ENCODE measurements at places on chromosomes 13 and 19. TPM values are rescaled to one million over a fixed set of nuclear protein-coding genes. Genes with fewer than 3 reads are reported as not detected.
A peak's percentile ranks its signal among the peaks of the same experiment; 100 is the strongest.

GRCh38 chr19:48510421-48511268, 990 bp downstream of the LMTK3 start:
- H3K27me3 ChIP-seq = peaks cover 12% of the 10 kb centered on the region
- H3K36me3 ChIP-seq = no peaks in the 10 kb centered on the region
- no peak overlapping the region for H3K27ac ChIP-seq
- no peaks in the 10 kb centered on the region for H3K4me1 ChIP-seq

DNA sequence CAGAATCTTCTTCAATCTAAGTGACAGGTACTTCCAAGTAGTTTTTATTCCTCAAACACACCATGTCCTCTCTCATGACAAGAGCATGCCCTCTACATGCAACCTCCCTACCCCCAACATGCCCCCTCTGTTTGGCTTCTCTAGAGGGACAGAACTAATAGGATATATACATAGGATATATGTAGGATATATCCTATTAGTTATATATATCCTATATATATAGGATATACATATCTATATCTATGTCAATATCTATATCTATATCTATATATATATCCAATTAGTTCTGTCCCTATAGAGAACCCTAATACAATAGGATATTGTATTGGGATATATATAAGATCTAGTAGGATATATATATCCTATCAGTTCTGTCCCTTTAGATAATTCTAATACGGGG, 701.9 kb upstream of the MIR17HG start:
- no peak overlapping the region for H3K4me3 ChIP-seq
- no peaks in the 10 kb centered on the region for H3K27me3 ChIP-seq
- no peak for DNase-seq
- H3K27ac ChIP-seq = no peak overlapping the region

GRCh38 chr19:2223959-2224358, 12.2 kb downstream of the PLEKHJ1 start:
- H3K36me3 ChIP-seq = no peaks in the 10 kb centered on the region
- DNase-seq = no peak
- no peaks in the 10 kb centered on the region for H3K4me1 ChIP-seq
- no peak overlapping the region for H3K27ac ChIP-seq

- no peaks in the 10 kb centered on the region for H3K27me3 ChIP-seq
- H3K27ac ChIP-seq = peak overlapping the region; percentile 89
- DNase-seq = peak; percentile 98
- H3K36me3 ChIP-seq = no peaks in the 10 kb centered on the region
- H3K4me1 ChIP-seq = no peaks in the 10 kb centered on the region
Observed at GRCh38 chr19:11987405-11988281, 22.8 kb downstream of the ZNF763 start.

- no peak overlapping the region for H3K27ac ChIP-seq
- no peaks in the 10 kb centered on the region for H3K27me3 ChIP-seq
- no peaks in the 10 kb centered on the region for H3K4me1 ChIP-seq
- H3K4me3 ChIP-seq = no peak overlapping the region
Observed at GRCh38 chr13:33617055-33617454, 200.9 kb upstream of the RFC3 start.

DNA sequence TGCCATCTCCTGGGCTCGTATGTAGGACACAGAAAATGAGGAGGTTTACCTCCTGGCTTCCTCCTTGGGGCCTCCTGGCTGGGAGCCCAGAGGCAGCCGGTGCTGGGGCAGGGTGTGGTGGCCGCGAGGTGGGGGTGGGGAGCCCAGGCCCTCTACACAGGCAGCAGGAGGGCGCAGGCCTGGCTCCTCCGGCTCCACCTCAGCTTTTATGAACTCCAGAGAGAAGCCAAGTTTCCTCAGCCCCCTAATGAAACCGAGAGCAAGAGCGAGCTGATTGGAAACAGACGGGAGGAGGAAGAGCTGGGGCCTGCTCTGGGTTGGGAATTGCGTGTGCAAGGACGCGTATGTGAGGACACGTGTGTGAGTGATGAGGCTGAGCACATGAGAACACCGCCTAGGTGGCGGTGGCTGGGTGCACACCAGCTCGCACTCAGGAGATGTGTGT, 23.1 kb downstream of the LYL1 start:
- peak overlapping the region; percentile 88 for H3K27ac ChIP-seq
- H3K27me3 ChIP-seq = peaks cover 4% of the 10 kb centered on the region
- no peaks in the 10 kb centered on the region for H3K36me3 ChIP-seq
- DNase-seq = peak; percentile 80
- H3K4me3 ChIP-seq = no peak overlapping the region

- H3K27ac ChIP-seq = no peak overlapping the region
- H3K4me3 ChIP-seq = no peak overlapping the region
- no peaks in the 10 kb centered on the region for H3K36me3 ChIP-seq
- no peaks in the 10 kb centered on the region for H3K27me3 ChIP-seq
- no peaks in the 10 kb centered on the region for H3K4me1 ChIP-seq
Observed at GRCh38 chr13:105572401-105572800, 963.1 kb downstream of the EFNB2 start.

DNA sequence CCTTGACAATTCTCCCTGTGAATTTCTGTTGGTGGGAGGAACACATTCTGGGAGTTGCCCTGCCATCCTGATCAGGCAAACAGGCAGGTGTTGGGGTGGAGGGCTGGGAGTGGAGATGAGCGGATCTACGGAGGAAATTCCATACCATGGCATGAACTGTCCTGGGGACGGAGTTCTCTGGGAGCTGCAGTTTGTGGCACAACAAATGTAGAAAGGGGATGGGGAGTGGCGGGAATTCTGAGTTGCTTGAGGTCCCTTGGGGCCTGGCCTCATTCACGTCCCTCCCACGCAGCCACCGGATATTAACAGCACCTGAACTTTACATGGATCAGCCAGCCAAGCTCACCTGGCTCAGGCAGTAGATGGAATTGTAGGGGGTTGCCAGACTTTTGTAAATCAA, 70.0 kb downstream of the CHST8 start:
- no peak overlapping the region for H3K4me3 ChIP-seq
- H3K36me3 ChIP-seq = no peaks in the 10 kb centered on the region
- DNase-seq = no peak
- no peak overlapping the region for H3K27ac ChIP-seq
- peaks cover 4% of the 10 kb centered on the region for H3K27me3 ChIP-seq

DNA sequence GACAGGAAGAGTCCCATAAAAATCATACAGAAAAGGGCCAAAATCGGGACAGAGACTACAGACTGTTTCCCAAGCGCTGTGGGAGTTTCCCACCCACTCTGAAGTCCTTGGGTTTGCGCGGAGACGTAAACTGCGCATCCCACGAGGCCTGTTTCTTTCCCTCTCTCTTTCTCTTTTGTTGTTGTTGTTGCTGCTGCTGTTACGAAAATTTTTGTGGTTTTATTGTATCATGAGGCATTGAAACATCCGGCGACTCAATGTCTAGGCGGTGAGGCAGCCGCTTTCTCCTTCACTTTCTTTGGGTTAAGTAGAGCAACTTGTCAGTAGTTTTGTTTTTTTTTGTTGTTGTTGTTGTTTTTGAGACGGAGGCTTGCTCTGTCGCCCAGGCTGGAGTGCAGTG, 1.6 kb upstream of the PPP1R12C start:
- peaks cover 8% of the 10 kb centered on the region for H3K27me3 ChIP-seq
- no peaks in the 10 kb centered on the region for H3K36me3 ChIP-seq
- H3K4me1 ChIP-seq = peaks cover 19% of the 10 kb centered on the region
- no peak overlapping the region for H3K27ac ChIP-seq
- no peak for DNase-seq

GRCh38 chr19:10557603-10558197, 8.1 kb downstream of the KRI1 start:
- H3K4me3 ChIP-seq = no peak overlapping the region
- no peaks in the 10 kb centered on the region for H3K4me1 ChIP-seq
- no peaks in the 10 kb centered on the region for H3K36me3 ChIP-seq
- no peaks in the 10 kb centered on the region for H3K27me3 ChIP-seq

GRCh38 chr19:45153339-45154063, 7.3 kb downstream of the NKPD1 start:
- no peak overlapping the region for H3K4me3 ChIP-seq
- no peak overlapping the region for H3K27ac ChIP-seq
- peaks cover 15% of the 10 kb centered on the region for H3K4me1 ChIP-seq
- no peaks in the 10 kb centered on the region for H3K36me3 ChIP-seq

DNA sequence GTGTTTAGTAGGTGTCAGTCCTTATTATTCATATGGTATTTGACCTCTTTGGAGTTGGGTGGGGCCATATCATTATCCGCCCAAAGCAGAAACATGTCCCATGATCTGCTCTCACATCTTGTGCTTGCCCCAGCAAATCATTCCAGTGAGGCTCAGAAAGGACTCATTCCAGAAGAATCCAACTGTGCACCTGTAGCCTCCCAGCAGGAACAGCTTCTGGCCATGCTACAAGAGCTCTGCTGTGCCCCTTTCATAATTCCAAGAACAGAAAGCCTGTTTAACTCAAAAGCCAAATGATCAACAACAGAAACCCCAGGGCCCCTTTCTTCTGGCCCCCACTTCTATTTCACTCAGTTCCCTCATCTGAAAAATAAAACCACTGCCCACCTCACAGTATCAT, 673.1 kb downstream of the DIAPH3 start:
- H3K27me3 ChIP-seq = no peaks in the 10 kb centered on the region
- H3K4me1 ChIP-seq = no peaks in the 10 kb centered on the region
- H3K4me3 ChIP-seq = no peak overlapping the region
- H3K27ac ChIP-seq = no peak overlapping the region
- no peak for DNase-seq

GRCh38 chr13:29810145-29810742, 40.2 kb downstream of the UBL3 start:
- peaks cover 9% of the 10 kb centered on the region for H3K4me1 ChIP-seq
- no peak for DNase-seq
- H3K36me3 ChIP-seq = no peaks in the 10 kb centered on the region
- H3K27ac ChIP-seq = no peak overlapping the region
- H3K4me3 ChIP-seq = no peak overlapping the region

GRCh38 chr13:39968646-39969475, 313.4 kb downstream of the COG6 start:
- H3K27ac ChIP-seq = no peak overlapping the region
- H3K4me3 ChIP-seq = no peak overlapping the region
- no peak for DNase-seq
- no peaks in the 10 kb centered on the region for H3K4me1 ChIP-seq
- H3K27me3 ChIP-seq = no peaks in the 10 kb centered on the region

GRCh38 chr13:46387064-46387851, at the start of gene RUBCNL:
Gene RUBCNL, minus strand, starts transcription at chr13:46387252. Its CDS starts 14,777 bp downstream, at chr13:46372475.
- peaks cover 63% of the 10 kb centered on the region for H3K27me3 ChIP-seq
- H3K4me1 ChIP-seq = peaks cover 5% of the 10 kb centered on the region
- H3K4me3 ChIP-seq = peak within 1 kb of the TSS; percentile 39
- peak; percentile 39 for DNase-seq
- no peak within 1 kb of the TSS for H3K27ac ChIP-seq
- H3K36me3 ChIP-seq = no peaks in the 10 kb centered on the region

- no peak for DNase-seq
- no peaks in the 10 kb centered on the region for H3K36me3 ChIP-seq
- H3K4me1 ChIP-seq = peaks cover 4% of the 10 kb centered on the region
- no peaks in the 10 kb centered on the region for H3K27me3 ChIP-seq
- H3K27ac ChIP-seq = no peak overlapping the region
Observed at GRCh38 chr13:33381906-33382305, 96.4 kb upstream of the STARD13 start.

- H3K4me3 ChIP-seq = no peak overlapping the region
- no peak overlapping the region for H3K27ac ChIP-seq
- no peak for DNase-seq
- no peaks in the 10 kb centered on the region for H3K36me3 ChIP-seq
Observed at GRCh38 chr13:24165746-24166145, 5.2 kb downstream of the SPATA13 start.

DNA sequence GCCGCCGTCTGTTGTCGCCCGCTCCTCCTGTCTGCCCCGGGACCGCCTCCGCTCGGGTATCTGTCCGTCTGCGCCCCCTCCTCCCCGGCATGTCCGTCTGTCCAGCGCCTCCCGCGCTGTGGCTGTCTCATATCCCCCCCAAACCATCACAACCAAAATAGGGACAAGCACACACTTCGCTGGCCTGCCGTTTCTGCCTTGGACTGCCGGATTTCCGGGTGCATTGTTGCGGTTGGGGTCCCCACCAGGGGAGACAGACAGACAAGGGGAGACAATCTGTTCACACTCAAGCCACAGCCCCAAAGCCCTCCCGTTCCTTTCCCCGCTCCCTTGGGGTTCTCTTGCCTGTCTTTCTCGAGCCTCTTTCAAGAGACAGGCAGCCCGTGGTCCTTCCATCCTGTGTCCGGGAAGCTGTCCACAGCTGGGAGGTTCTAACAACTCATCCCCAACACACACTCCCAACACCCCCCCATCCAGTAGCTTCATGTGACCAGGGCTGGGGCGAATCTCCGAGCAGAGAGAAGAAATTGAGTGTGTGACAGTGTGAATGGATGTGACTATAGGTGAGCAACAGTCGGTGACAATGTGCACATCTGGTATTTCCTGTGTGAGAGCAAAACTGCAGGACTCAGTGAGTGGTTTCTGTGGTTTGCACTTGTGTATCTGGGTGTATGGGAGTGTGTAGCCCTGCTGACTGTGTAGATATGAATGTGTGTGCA, 16.5 kb upstream of the FOSB start:
- no peaks in the 10 kb centered on the region for H3K36me3 ChIP-seq
- H3K27me3 ChIP-seq = no peaks in the 10 kb centered on the region
- peak overlapping the region; percentile 94 for H3K27ac ChIP-seq
- peak overlapping the region; percentile 44 for H3K4me3 ChIP-seq
- peaks cover 18% of the 10 kb centered on the region for H3K4me1 ChIP-seq

DNA sequence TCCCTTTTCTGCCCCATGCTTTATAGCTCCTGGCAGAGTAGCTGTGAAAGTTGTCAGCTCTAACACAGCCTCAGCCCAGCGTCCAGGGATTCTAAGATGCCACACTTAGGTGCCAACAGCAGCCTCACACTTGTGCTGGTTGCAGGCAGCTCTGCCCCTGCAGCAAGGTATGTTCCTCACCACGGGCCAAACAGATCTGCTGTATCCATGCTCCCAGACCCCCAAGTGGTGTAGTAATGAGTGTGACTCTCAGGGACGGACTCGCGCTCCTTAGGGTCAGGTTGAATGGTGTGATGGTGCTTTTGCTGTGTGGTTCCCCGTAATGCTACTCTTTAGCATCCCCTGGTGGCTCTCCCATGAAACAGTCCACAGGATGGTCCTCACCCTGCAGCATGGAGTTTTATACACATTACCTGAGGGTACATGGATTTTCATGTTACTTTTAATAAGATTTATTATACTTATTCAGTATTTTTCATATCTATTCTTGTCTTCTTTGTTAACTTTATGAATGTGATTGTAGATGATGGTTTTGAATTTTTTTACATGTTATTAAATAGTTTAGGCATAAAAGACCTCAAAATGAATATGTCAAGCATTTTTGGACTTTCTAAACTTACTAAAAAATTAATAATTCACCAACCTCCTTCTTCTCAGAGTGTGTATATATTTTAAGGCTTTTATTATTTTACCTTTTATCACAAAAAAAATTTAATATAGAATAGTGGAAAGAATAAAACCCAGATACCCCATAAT, 232.5 kb downstream of the SLC7A1 start:
- no peaks in the 10 kb centered on the region for H3K4me1 ChIP-seq
- H3K36me3 ChIP-seq = no peaks in the 10 kb centered on the region
- H3K27ac ChIP-seq = no peak overlapping the region
- no peaks in the 10 kb centered on the region for H3K27me3 ChIP-seq
- no peak overlapping the region for H3K4me3 ChIP-seq

GRCh38 chr19:50147462-50148423, 15.3 kb downstream of the IZUMO2 start:
- H3K4me1 ChIP-seq = no peaks in the 10 kb centered on the region
- peak overlapping the region; percentile 48 for H3K27ac ChIP-seq
- DNase-seq = peak; percentile 90
- no peaks in the 10 kb centered on the region for H3K36me3 ChIP-seq

TYROBP gene
- 2.8 TPM for total RNA-seq

SIGLEC9 gene
- total RNA-seq = 0.20 TPM

ELSPBP1 gene
- 2.4 TPM for total RNA-seq

SOX1 gene
- total RNA-seq = not detected

FGF14 gene
- 0.84 TPM for total RNA-seq

NPAS1 gene
- 0.20 TPM for total RNA-seq

ZNF790 gene
- 8.7 TPM for total RNA-seq

TMEM255B gene
- 0.10 TPM for total RNA-seq

SERPINE3 gene
- total RNA-seq = 53.6 TPM

MAMSTR gene
- total RNA-seq = 2.2 TPM

CAMSAP3 gene
- 15.1 TPM for total RNA-seq

ATP8B3 gene
- total RNA-seq = 1.4 TPM

All from hepatocyte (in vitro differentiated cells).